Stimulated activated CD8-positive, alpha-beta memory T cell treated with anti-CD3 and anti-CD28 coated beads, Interleukin-4, amount 100 ng/mL, for 4 hours (primary cell): ENCODE measurements at places on chromosomes 5 and 9.

- no peak for DNase-seq
Measured at GRCh38 chr5:14415024-14415697, 166.4 kb upstream of the OTULINL start.

GRCh38 chr5:54985301-54986268 is at the start of gene ESM1:
ESM1 (minus strand) TSS chr5:54985593; CDS start chr5:54985517, 76 bp downstream.
- no peak for DNase-seq

- no peak for DNase-seq
Measured at GRCh38 chr5:69509212-69509611, 16.6 kb downstream of the OCLN start.

GRCh38 chr9:6567140-6567591 is 78.4 kb downstream of the GLDC start:
- DNase-seq: no peak

- no peak for DNase-seq
Measured at GRCh38 chr5:181149806-181150733, 2.7 kb downstream of the OR2V2 start.

GRCh38 chr9:80605129-80605528 is 1033.4 kb downstream of the TLE4 start:
- DNase-seq: no peak

DNA sequence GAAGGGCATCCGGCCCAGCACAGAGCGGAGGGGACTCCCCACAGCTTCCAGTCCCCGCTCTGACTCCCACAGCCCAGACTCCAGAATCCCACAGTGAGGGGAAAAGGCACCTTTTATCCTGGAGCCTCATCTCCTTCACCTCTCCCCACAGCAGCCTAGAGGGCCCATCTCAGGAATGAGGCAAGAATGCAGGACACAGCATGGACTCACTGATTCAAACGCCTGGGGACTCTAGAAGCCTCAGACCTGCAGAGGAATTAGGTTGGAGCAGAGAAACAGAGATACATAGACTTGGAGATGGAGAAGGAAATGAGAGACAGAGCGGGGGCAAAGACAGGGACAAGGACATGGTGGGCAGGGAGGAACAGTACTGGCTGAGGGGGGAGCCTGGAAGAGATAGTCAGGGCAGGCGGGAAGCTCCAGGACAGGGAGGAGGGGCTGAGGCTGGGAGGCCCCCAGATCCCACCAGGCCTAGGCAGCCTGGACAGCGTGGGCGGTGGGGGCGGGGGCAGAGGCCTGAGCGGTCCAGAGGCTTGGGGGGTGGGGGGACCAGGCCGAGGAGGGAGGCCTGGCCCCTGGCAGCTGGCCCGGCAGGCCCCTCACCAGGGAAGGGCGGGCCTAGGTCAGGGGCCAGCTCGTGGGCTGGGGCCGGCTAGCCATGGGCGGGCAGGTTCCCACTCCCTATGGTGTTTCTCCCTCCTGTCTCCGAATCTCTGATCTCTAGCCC is 15.8 kb downstream of the CNTFR start:
- no peak for DNase-seq
